ENCODE measurements at places on chromosomes 3 and 15. TPM values are rescaled to one million over a fixed set of nuclear protein-coding genes. Genes with fewer than 3 reads are reported as not detected.

Gene TLR9
- total RNA-seq, result not detected

Gene IQCF5
- total RNA-seq, result not detected

Gene GRAMD2A
- 0.63 TPM for total RNA-seq

Gene SMCO1
- total RNA-seq, result not detected

Gene SCAANT1
- total RNA-seq, result not detected

Gene GOLGA8N
- total RNA-seq, result 5.7 TPM

Gene SLCO2A1
- total RNA-seq, result under 0.01 TPM

Gene TNNC1
- 2.0 TPM for total RNA-seq

Gene ECE2
- not detected for total RNA-seq

Gene TPRG1
- total RNA-seq, result 8.6 TPM

Gene ALDH1A3
- total RNA-seq, result 197 TPM

Gene ST8SIA2
- total RNA-seq, result 0.25 TPM
